Left ventricle myocardium superior (tissue), 1 donor: ENCODE measurements at places on chromosomes 5 and 9. TPM values are rescaled to one million over a fixed set of nuclear protein-coding genes. Genes with fewer than 3 reads are reported as not detected.

Gene GDA
- 2.0 TPM for total RNA-seq

Gene ZNG1F
- 9.4 TPM for total RNA-seq

Gene GABRA6
- not detected for total RNA-seq

Gene PCDHGB4
- total RNA-seq = 5.4 TPM

Gene CTXN3
- total RNA-seq = not detected

Gene TRIM14
- total RNA-seq = 4.0 TPM

Gene DNAJC25
- 5.3 TPM for total RNA-seq

- peak; percentile 48 for DNase-seq
Measured at GRCh38 chr5:136025900-136026299, 2.9 kb upstream of the TGFBI start.

DNA sequence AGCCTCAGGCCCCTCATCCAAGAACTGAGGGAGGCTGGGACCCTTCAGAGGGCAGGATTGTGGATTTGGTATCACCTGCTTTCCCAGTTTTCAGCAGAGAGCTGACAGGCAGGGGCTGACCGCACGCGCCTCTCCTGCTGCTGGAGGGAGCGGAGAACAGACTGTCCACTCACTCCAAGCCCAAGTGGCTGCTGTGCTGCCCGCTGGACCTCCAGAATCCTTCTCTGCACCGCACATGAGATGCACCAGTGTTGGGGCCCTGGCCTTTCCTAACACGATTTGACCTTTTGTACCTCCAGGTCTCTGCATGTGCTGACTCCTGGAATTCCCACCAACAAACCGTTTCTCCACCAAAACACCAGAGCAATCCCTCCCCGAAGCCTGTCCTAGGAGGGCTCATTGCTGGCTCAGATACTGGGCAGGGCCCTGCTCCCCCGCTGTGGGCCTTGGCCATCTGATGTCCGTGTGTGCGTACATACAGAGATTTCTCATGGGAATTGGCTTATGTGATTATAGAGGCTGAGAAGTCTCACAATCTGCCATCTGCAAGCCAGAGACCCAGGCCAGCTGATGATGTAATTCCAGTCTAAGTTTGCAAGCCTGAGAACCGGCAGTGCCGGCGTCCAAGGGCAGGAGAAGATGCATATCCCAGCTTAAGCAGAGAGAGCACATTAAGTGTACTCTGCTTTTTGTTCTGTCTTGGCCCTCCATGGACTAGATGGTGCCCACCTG, 141.7 kb downstream of the GADD45G start:
- peak; percentile 77 for DNase-seq

DNA sequence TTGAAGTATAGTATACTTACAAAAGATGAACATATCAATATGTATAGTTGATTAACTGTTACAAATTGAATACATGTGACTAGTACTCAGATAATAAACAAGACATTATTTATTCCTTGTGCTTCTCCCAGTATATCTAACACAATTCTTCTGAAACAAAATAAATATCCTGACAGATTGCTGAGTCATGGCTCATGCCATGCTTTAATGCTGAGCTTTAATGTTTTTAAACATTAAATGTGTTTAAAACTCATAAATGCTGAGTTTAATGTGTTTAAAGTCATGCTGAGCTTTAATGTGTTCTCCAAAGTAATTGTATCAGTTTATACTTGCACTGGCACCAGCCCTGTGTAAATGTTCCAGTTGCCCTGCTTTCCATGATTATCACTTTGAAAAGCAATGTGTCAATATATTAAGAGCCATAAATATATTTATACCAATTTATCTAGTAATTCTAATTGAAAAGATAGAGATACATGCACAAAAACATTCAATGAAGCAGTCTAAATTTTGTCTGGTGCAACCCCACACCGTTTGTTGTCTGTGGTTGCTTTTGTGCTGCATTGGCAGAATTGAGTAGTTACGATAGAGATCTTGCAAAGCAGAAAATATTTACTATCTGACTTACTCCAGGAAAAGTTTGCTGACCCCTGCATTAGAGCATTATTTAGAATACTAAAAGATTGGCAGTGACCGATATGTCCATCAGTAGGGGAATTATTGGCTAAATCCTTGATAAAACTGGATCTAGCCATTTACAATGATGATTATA, 15.7 kb downstream of the KIAA1958 start:
- no peak for DNase-seq

DNA sequence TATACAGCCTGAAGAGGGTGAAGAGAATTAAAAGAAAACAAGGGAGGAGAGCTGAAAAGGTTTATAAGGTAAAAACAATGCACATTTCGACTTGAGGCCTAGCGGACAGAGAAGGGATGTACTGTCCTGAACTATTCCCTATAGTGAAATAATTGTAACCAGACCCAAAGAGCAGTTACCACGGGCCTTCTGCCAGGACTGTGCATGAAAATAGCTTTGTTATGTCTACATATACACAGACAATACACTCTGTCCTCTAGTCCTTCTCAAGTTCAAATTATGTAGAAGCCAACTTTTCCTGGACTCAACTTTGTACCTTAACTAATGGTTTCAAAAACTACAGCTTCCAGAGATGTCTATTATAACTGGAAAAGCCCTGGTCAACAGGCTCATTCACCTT, 223.7 kb downstream of the PCSK5 start:
- no peak for DNase-seq

GRCh38 chr5:181105391-181106025, 25.5 kb downstream of the OR2V1 start:
- DNase-seq = no peak

GRCh38 chr5:109186759-109187158, 223.0 kb downstream of the PJA2 start:
- DNase-seq = no peak

- no peak for DNase-seq
Measured at GRCh38 chr9:94903961-94904421, 177.5 kb downstream of the AOPEP start.

DNA sequence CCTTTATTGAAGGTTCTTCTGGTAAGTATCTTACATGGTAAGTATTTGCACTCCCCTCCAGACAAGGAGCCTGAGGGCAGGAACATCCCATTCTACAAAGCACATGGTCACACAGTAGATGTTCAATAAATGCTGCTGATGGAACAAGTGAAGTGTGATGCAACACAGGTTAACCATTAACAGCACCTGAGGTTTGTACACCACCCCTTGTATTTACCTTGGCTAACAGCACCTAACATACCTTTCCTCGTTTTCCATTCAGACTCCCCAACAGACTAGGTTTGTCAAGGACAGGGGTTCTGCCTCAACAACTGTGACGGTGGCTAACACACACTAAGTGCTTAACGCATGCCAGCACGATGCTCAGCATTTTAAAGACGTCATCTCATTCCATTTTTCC, 213.6 kb downstream of the MAPKAP1 start:
- no peak for DNase-seq

DNA sequence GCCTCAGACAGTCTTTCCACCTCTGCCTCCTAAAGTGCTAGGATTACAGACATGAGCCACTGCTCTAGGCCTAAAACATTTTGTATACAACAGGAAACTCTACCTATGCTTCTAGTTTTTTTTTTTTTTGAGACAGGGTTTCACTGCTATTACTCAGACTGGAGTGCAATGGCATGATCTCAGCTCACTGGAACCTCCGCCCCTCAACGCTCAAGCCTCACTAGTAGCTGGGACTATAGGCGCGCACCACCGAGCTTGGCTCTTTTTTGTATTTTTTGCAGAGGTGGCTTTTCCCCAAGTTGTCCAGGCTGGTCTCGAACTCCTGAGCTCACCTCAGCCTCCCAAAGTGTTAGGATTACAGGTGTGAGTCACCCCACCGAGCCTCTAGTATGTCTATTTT, 5.4 kb downstream of the HSPA9 start:
- DNase-seq = no peak

DNA sequence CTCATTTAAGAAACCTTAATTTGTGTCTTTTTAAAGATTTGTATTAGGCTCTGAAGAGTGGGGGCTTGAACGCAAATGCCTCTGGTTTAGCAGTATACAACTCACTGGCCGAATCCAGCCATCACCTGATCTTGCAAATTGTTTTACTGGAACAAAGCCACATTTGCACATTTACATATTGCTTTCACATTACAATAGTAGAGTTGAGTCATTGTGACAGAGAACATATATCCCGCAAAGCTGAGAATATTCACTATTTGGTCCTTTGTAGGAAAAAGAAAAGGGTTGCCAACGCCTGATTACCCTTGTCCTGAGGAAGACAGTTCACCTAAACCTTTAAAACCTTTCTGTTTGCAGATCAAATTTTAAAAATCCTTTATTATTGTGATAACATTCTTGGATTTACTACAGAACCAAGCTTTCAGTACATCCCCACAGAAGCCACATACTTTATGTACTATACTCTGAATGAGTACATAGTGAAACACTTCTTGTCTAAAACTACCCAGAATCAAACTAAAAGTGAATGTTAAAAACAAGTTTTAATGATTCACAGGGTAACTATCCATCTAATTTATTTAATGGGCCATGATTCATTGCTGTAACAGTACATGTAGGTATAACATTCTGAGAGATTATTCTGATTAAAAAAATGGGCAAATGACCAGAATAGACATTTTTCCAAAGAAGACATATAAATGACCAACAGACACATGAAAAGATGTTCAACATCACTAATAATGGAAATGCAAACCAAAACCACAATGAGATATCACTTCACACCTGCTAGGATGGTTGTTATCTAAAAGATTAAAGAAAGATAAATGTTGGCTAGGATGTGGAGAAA, 161.0 kb downstream of the SLC25A46 start:
- no peak for DNase-seq

- no peak for DNase-seq
Measured at GRCh38 chr5:23024470-23024869, 171.3 kb upstream of the CDH12 start.
